ENCODE measurements at places on chromosomes 1 and 21. TPM values are rescaled to one million over a fixed set of nuclear protein-coding genes. Genes with fewer than 3 reads are reported as not detected.
A peak's percentile ranks its signal among the peaks of the same experiment; 100 is the strongest.

GRCh38 chr1:167993720-167994119 lies 56.8 kb upstream of the MPC2 start:
- no peak for DNase-seq
- no peaks in the 10 kb centered on the region for H3K4me1 ChIP-seq

DNA sequence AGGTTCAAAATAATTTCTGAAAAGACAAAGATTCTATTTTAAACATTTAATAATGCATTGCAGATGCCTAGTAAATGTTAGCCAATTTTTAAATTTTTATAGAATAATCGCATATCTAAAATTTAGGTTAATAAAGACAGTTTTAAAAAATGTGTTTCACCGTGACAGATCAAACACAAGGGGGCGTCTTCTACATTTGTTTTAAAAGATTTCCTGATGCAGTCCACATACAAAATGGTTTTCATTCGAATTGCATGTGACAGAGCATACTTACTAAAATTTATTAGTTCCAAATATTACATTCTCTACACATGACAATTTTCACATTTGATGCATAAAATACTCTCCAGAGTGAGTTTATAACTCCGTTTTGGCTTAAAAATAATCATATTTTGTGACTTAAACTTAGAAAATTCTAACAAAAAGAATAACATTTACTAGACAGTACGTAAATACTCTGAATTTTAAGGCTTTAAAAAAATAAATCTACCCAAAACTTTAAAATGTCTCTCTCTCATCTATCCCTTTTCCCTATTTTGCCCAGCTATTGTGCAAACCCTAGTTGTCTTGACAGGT lies 75.5 kb downstream of the ADAMTS1 start:
- H3K4me1 ChIP-seq: no peaks in the 10 kb centered on the region
- DNase-seq: peak; percentile 57
- H3K27me3 ChIP-seq: no peaks in the 10 kb centered on the region
- no peak overlapping the region for H3K4me3 ChIP-seq
- no peaks in the 10 kb centered on the region for H3K36me3 ChIP-seq

DNA sequence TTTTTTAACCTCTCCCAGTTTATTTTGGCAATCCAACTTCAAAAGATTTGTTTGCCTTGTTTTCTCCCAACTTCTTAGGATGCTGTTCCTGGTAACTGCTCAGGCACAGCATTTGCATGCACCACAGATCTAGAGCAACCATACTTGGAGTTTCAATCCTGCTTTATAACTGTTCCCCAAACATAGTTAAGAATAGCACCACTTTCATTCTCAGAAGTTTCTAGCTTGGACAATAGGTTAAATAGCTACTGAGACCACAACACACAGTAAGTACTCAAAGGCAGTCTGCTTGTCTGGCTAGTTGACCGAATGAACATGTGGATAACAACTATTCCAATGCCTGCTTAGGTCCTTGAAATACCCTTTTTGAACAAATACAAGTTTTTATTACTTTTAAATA lies 76.8 kb downstream of the FOXJ3 start:
- no peaks in the 10 kb centered on the region for H3K36me3 ChIP-seq
- no peak overlapping the region for H3K27ac ChIP-seq
- peaks cover 23% of the 10 kb centered on the region for H3K4me1 ChIP-seq
- no peak overlapping the region for H3K4me3 ChIP-seq

DNA sequence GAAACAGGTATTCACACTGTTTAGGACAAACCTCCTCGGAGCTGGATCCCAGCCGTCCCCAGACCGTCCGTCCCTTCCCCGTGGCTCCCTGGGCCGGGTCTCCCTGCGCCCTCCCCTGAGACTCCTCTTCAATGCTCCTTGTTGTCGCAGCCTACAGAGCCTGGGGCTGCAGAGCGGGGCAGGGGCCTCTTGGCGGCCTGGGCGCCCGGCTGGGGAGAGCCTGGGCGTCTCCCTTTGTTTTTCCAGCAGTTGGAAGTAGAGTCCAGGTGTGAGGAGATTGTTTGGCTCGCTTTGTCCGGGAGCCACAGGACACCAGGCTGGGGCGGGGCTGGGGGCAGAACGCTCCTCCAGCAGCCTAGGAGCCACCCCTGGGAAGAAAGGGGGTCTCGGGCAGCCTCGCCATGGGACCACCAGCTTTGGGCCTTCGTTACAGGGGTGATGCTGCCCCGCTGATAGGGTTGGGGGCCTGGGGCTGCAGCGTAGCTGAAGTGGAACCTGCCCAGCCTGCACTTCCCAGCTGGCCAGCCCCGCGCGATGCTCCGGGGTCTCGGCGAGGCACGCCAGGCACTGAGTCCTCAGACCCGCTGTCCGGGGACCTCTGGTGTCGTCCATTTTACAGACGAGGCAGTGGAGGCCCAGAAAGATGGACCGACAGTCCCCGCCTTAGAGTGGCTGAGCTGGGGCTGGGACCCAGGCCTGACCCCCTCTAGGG lies 66.9 kb downstream of the PRDM16 start:
- no peak overlapping the region for H3K27ac ChIP-seq
- DNase-seq: no peak
- H3K4me3 ChIP-seq: no peak overlapping the region
- H3K4me1 ChIP-seq: no peaks in the 10 kb centered on the region

GRCh38 chr1:18932387-18932786 lies 24.1 kb downstream of the IFFO2 start:
- peaks cover 12% of the 10 kb centered on the region for H3K4me1 ChIP-seq
- H3K36me3 ChIP-seq: no peaks in the 10 kb centered on the region
- DNase-seq: no peak
- no peak overlapping the region for H3K27ac ChIP-seq

- DNase-seq: no peak
- H3K27ac ChIP-seq: no peak overlapping the region
- H3K36me3 ChIP-seq: no peaks in the 10 kb centered on the region
Observed at GRCh38 chr1:219223496-219223895, 49.8 kb downstream of the LYPLAL1 start.

GRCh38 chr1:119225831-119226230 lies 85.4 kb upstream of the WARS2 start:
- no peak overlapping the region for H3K27ac ChIP-seq
- H3K4me1 ChIP-seq: peaks cover 13% of the 10 kb centered on the region
- peak; percentile 19 for DNase-seq
- no peak overlapping the region for H3K4me3 ChIP-seq
- no peaks in the 10 kb centered on the region for H3K36me3 ChIP-seq

GRCh38 chr1:75796376-75797272 lies at the start of gene MSH4:
Gene MSH4 (plus strand): TSS chr1:75796882. CDS start chr1:75796986, 104 bp downstream.
- no peak within 1 kb of the TSS for H3K4me3 ChIP-seq
- peaks cover 66% of the 10 kb centered on the region for H3K36me3 ChIP-seq

- H3K27me3 ChIP-seq: no peaks in the 10 kb centered on the region
- no peak overlapping the region for H3K27ac ChIP-seq
- no peak overlapping the region for H3K4me3 ChIP-seq
Observed at GRCh38 chr1:244296447-244296846, 155.3 kb downstream of the ADSS2 start.

DNA sequence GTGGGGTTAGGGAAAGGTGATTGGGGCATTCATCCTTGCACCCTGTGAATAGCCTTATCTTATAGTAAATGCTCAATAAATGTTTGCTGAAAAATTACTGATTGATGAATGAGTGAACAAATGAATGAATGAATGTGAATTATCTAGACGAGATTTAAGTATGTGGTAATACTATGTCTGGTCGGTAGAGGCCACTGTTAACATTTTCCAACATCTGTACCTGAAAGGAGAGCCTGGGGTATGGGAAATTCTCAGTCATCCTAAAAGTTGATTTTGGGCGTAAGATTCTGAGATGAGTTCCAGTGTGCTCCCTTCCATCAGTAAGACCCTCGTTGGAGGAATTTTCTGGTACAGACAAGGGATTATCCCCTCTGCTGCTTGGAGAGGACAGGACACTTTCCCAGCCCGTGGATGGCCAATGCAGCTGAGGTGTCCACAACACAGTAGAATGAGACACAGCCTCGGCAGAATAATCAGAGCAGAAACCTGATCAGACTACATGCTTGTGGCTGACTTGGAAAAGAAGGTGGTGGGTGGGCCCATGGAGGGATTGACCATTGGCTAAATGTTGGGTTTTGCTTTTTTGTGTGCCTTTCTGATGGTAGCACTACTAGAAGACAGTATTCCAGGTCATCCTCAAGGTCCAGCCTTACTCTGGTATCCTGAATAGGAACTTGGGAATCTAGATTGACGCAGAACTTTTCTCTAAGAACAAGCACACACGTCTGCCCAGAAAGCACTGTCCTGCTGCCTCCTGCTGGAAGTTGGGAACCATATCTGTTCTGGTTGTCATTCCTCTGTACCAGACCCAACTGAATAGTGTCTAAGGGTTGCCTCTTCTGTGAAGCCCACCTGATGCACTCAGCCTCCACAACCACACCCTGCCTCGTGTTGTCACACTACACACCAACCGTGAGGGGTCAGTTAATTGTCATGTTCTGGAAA lies 262.0 kb downstream of the TNR start:
- peaks cover 11% of the 10 kb centered on the region for H3K27me3 ChIP-seq
- H3K4me3 ChIP-seq: no peak overlapping the region
- DNase-seq: peak; percentile 51
- no peaks in the 10 kb centered on the region for H3K36me3 ChIP-seq
- H3K4me1 ChIP-seq: no peaks in the 10 kb centered on the region
- no peak overlapping the region for H3K27ac ChIP-seq

GRCh38 chr1:182762536-182762935 lies 27.0 kb upstream of the NPL start:
- no peaks in the 10 kb centered on the region for H3K4me1 ChIP-seq
- no peak overlapping the region for H3K27ac ChIP-seq
- no peaks in the 10 kb centered on the region for H3K27me3 ChIP-seq

GRCh38 chr1:35557118-35557610 lies at the start of gene KIAA0319L:
Gene KIAA0319L (minus strand): TSS chr1:35557403. CDS start chr1:35554491, 2,912 bp downstream.
- peaks cover 14% of the 10 kb centered on the region for H3K4me1 ChIP-seq
- no peaks in the 10 kb centered on the region for H3K27me3 ChIP-seq
- peaks cover 20% of the 10 kb centered on the region for H3K36me3 ChIP-seq
- H3K27ac ChIP-seq: peak within 1 kb of the TSS; percentile 92

- no peak overlapping the region for H3K27ac ChIP-seq
- no peaks in the 10 kb centered on the region for H3K4me1 ChIP-seq
- H3K36me3 ChIP-seq: no peaks in the 10 kb centered on the region
- no peak for DNase-seq
Observed at GRCh38 chr21:34969423-34970166, 79.5 kb downstream of the RUNX1 start.

- no peak overlapping the region for H3K27ac ChIP-seq
- H3K27me3 ChIP-seq: no peaks in the 10 kb centered on the region
- no peak for DNase-seq
- no peaks in the 10 kb centered on the region for H3K36me3 ChIP-seq
Observed at GRCh38 chr1:188826800-188827199, 1650.9 kb downstream of the BRINP3 start.

GRCh38 chr1:8204826-8205225 lies 113.1 kb upstream of the SLC45A1 start:
- H3K4me3 ChIP-seq: no peak overlapping the region
- no peak overlapping the region for H3K27ac ChIP-seq
- H3K4me1 ChIP-seq: no peaks in the 10 kb centered on the region
- DNase-seq: no peak

DNA sequence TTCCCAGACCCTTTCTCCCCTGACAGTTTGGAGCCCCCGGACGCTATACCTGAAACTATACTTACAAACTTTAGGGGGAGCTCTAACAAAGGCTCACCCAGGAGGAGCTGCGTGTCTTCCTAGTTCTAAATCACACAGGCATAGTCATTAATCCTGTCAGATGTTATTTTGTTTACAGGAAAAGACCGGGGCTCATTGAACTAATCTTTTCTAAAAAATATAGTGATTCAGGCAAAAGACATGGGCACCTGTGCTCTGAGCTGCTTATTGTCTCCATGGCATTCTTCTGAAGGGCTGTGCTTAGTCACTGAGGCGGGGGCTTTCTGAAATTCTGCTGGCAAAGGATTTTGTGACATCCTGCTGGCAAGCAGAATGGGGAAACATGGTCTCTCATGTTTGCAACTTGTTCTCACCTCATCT lies 1577.0 kb downstream of the NCAM2 start:
- peak overlapping the region; percentile 53 for H3K27ac ChIP-seq
- peaks cover 12% of the 10 kb centered on the region for H3K4me1 ChIP-seq
- H3K36me3 ChIP-seq: no peaks in the 10 kb centered on the region
- DNase-seq: peak; percentile 84

DNA sequence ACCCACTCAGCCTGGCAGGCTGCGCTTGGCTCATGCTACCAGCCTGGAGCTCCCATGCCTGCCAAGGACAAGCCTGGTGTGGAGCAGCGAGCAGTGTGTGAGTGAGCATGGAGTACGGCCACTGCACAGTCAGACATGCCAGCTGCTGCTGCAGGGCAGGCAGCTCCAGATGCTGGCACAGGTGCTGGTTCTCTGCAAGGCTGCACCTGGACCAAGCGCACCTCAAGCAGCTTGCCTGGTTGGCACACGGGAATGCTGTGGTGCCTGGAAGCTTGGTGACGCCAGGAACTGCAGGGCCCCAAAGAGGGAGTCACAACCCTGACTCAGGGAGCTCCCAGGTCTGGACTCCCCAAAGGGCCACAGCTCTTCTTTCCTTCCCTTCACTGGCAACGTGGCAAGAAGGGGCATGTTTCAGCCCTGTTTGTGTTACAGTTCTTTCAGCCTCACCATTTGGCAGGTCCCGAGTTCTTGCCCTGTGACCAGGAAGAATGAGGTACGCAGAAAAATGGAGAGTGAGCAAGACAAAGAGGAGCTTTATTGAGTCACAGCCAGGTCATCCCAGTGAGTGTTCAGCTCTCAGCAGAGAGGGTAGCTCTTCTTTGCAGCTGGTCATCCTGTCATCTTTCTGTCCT lies 26.1 kb downstream of the ACOT7 start:
- no peak overlapping the region for H3K4me3 ChIP-seq
- DNase-seq: no peak
- H3K27ac ChIP-seq: no peak overlapping the region
- H3K4me1 ChIP-seq: no peaks in the 10 kb centered on the region

GRCh38 chr1:246428542-246429308 lies 78.4 kb downstream of the SMYD3 start:
- no peak for DNase-seq
- H3K36me3 ChIP-seq: no peaks in the 10 kb centered on the region
- peaks cover 5% of the 10 kb centered on the region for H3K4me1 ChIP-seq
- H3K27me3 ChIP-seq: no peaks in the 10 kb centered on the region

GRCh38 chr1:106534612-106535011 lies 521.9 kb upstream of the PRMT6 start:
- H3K27ac ChIP-seq: no peak overlapping the region
- no peak for DNase-seq
- H3K27me3 ChIP-seq: no peaks in the 10 kb centered on the region

GRCh38 chr1:167305059-167305705 lies 84.5 kb downstream of the POU2F1 start:
- no peaks in the 10 kb centered on the region for H3K36me3 ChIP-seq
- no peaks in the 10 kb centered on the region for H3K27me3 ChIP-seq
- no peak for DNase-seq
- peaks cover 10% of the 10 kb centered on the region for H3K4me1 ChIP-seq

The B4GALT2 gene
- total RNA-seq: 76.4 TPM

The GPR3 gene
- 3.1 TPM for total RNA-seq

The ZBTB17 gene
- 50.3 TPM for total RNA-seq

The FCER1G gene
- total RNA-seq: 1.2 TPM

The EFCAB14 gene
- total RNA-seq: 39.8 TPM

The SLC45A1 gene
- 0.82 TPM for total RNA-seq

The CLCA2 gene
- not detected for total RNA-seq

The NUP210L gene
- total RNA-seq: 0.04 TPM

The ENSA gene
- 222 TPM for total RNA-seq

The PTPN7 gene
- 0.72 TPM for total RNA-seq

The C2CD4D gene
- not detected for total RNA-seq

The SUMO3 gene
- total RNA-seq: 124 TPM

The TMEM81 gene
- total RNA-seq: 5.9 TPM

The TNFAIP8L2 gene
- not detected for total RNA-seq

The PRAMEF14 gene
- total RNA-seq: not detected

Measured in A673 (cell line).